Testis (tissue), 5 donors: ENCODE measurements at places on chromosomes 12 and 14. TPM values are rescaled to one million over a fixed set of nuclear protein-coding genes. Genes with fewer than 3 reads are reported as not detected.

GRCh38 chr14:37142835-37143401 is 29.5 kb downstream of the SLC25A21 start:
- DNase-seq, result no peak

GRCh38 chr12:6696690-6697583 is 3.7 kb downstream of the PIANP start:
- DNase-seq, result no peak

- DNase-seq, result peak; percentile 49
Measured at GRCh38 chr14:29548948-29549370, 378.7 kb downstream of the PRKD1 start.

The KCNH3 gene
- 8.3 TPM for total RNA-seq
